ENCODE measurements at places on chromosomes 5 and 9.

DNA sequence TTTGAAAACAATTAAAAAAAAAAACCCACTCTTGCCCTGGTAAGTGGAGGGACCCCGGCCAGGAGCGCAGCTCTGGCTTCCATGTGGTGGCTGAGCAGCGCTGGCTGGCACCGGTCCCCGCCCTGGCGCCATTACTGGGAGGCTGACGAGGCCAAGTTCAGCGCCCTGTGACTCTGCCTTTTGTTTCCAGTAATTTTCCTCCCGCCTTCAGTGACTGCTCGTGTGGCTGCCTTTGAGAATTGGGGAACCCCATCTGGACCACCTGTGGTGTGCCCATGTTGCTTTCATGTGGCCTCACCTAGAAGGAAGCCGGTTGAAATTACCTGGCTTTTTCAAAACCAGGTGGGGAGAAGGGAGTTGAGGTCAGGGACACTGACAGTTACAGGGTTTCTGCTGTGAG, 136.1 kb downstream of the GAPVD1 start:
- DNase-seq: no peak

GRCh38 chr9:113519426-113520108, 56.0 kb downstream of the RGS3 start:
- no peak for DNase-seq

DNA sequence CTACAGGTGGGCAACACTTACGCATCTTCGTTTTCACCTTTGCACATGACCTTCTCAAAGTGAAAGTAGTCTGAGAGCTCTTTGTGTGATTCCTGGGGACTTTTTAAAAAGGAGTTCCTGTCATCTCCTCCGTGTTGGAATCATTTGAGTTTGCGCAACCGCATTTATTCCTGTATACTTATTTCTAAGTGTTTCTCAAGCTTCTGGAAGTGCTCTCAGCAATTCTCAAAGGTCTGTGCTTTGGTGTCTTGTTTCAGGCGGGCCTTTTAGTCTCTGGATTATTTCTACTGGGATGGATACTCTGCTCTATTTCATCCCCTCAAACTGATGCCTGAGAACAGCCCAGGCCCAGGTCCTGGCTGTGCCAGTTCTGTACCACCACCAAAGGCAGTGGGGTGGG, 226.5 kb upstream of the TUT7 start:
- no peak for DNase-seq

DNA sequence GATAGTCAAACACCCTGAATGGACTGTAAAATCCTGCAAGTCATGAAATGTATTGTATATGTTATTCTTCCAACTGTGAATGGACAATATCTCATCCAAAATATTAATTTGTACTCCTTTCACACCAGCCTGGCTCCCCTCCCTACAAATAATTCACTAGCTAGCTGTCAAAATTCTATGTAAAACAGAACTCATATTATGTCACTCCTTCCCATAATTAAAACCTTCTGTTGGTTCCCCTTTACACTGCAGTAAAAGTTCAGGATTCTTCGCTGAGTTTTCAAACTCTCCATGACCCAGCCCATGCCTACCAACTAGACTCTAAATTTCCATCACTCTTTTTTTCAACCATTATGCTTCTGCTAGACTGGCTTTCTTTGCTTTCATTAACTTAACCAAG, 857.1 kb downstream of the TAF11L14 start:
- no peak for DNase-seq

- DNase-seq: no peak
These were observed 327.2 kb upstream of the MSX2 start for GRCh38 chr5:174397206-174397605.

- no peak for DNase-seq
These were observed 185.4 kb downstream of the TTC39B start for GRCh38 chr9:15121630-15122029.

DNA sequence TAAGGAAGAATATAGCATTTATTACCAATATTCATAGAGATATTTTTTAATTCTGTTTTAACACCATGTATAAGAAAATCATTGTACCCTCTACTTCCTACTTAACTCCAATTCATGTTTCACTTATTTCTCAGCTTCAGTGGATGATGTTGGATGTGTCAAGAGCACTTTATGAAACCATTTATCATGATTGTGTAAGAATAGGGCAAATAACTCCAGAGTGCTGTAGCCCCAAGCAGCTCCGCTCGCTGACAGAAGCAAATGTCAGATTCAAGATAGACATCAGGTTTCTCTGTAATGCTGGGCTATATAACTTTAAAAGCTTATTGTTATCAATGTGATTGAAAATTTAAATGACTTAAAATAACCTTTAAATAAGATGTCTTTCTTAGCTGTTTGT, 50.4 kb downstream of the MAST4 start:
- no peak for DNase-seq

- no peak for DNase-seq
These were observed 7.6 kb downstream of the LMX1B start for GRCh38 chr9:126621061-126621918.

DNA sequence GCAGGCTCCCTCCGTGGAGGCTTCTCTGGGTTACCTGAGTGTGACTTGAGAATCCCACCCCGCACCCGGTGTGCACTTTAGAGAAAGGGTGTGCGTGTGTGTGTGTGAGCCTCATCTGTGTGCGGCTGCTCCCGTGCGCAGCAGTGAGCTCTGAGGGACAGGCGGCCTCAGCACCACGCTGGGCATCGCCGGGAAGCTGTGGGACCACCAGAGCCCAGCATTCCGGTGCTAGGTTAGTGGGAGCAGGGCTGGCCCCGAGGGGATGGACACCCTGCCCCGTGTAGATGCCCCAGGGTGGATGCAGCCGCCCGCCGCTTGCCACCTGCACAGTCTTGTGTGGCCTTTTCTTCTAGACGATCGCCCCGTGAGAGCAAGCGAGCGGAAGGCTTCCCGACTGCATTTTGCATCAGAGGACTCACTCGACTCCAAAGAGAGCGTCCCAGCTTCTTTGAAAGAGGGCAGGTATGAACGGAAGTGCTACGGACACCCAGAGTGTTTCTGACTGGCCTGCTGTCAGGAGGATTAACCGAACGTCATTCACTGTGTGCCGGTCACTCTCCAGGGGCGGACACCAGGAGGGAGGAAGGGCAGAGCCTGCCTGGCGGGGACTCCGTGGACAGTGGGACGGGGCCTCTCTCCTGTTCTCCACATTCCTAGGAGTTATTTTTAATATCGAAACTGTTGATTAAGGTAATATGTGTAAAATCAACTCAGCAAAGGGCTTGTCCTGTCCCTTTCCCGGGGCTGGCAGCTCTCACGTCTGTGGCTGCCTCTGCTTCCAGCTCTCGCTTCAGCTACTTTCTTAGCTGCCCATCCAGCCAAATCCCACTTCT, 12.2 kb downstream of the CEP72 start:
- DNase-seq: no peak

DNA sequence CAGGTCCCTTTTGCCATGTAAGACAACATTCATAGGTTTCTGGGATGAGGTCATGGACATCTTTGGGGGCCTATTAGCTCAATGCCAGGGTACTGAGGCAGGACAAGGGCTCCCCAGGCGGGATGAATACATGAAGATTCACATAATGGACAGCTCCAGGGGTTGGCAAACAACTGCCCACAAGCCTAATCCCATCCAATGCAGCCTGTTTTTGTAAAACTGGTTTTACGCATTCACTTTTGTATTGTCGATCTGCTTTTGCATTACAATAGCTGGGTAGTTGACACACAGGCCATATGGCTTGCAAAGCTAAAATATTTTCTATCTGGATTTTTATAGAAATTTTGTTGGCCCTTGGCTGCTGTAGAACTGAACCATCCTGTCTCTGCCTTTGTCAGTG, 248.5 kb upstream of the PANK3 start:
- DNase-seq: no peak

DNA sequence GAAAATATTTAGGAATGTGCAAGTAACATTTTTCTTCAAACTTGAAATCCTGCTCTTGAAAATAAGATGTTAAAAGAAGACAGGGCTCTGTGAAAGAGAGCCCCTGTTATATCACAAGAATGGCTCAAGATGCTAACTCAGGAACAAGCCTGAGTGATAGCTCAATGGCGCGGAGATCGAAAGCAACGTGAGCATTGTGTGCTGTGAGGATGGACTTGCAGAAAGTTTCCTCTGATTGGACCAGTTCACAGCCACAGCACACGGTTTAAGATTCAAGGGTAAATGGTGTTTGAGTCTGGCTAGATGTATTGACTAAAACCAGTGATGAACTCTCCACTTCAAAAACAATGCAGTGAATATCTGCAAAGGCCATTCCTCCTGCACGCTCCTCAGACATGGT, 2387.0 kb downstream of the MAT2B start:
- no peak for DNase-seq
